Esophagus muscularis mucosa (tissue), 4 donors: ENCODE measurements at places on chromosomes 5 and 9.

GRCh38 chr9:68509689-68510088, 31.0 kb downstream of the TMEM252 start:
- H3K36me3 ChIP-seq: no peaks in the 10 kb centered on the region
- H3K27ac ChIP-seq: peak overlapping the region; percentile 88
- peaks cover 79% of the 10 kb centered on the region for H3K4me1 ChIP-seq
- no peak for DNase-seq
- no peaks in the 10 kb centered on the region for H3K27me3 ChIP-seq

DNA sequence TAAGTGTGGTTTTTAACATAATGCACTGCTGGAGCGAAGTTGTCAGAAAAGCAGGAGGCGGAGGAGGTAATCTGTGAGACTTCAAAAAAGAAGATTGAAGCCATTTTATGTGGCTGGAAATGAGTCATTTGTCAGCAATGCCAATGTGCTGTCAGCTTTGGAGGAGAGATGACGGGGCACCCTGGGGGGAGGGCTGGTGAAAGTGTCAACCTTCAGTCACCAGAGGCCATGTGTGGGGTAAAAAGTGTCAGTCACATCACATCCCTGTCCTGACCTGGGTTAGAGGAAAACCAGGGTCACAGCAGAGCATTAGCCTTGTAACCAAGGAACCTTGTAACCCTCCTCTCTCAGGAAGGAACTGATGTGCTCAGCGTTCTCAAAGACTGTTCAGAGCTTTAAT, 59.1 kb downstream of the TLR4 start:
- DNase-seq: no peak
- no peaks in the 10 kb centered on the region for H3K27me3 ChIP-seq
- H3K4me3 ChIP-seq: no peak overlapping the region

DNA sequence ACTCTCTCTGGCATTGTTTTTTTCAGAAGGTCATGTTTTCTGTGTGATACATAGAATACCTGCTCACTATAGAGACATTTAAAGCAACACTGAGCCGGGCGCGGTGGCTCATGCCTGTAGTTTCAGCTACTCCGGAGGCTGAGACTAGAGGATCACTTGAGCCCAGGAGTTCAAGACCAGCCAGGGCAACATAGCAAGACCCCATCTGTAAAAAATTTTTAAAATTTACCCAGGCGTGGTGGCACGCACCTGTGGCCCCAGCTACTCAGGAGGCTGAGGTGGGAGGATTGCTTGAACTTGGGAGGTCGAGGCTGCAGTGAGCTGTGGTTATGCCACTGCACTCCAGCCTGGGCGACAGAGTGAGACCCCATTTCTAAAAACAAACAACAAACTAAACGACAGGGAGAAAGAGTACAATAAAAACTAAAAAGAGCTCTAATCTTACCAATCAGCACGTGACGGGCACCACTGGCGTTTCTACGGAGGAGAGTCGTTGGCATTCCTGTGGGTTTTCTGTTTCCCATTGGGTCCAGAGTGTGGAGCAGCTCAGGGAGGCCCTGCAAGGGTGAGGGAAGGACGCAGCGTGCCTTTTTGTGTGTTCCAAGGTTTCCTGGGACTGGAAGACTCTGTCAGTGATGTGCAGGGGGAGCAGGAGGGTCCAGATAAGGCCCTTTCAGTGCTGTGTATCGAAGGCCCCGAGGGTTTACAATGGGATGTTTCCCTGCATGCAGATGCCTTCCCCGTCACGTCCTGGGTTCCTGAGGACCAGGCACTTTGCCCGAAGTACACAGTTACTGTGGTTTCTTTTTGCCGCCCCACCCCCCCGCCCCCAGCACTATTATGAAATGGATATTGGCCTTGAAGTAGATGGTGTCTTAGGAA, 7.2 kb upstream of the RNU6ATAC start:
- no peaks in the 10 kb centered on the region for H3K36me3 ChIP-seq
- peak overlapping the region; percentile 16 for H3K27ac ChIP-seq
- H3K4me1 ChIP-seq: peaks cover 10% of the 10 kb centered on the region
- DNase-seq: no peak
- no peak overlapping the region for H3K4me3 ChIP-seq

DNA sequence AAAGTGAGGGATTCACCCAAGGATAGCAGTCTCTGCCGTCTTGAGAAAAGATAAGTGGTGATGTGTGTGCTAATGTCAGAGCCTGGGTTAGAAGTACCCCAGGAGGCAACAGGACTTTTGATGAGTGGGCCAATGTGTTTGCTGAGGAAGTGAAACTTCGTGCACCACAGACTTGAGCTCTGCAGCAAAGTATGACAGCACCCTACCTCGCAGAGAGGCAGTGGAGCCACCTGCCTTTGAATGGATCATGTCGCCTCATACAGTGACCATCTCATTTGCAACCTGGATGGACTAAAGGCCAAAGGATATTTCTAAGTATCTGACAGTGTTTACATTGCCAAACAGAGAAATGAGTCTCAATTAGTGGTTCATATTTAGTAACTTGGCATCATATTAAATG, 593.9 kb upstream of the GRAMD2B start:
- H3K36me3 ChIP-seq: no peaks in the 10 kb centered on the region
- DNase-seq: no peak
- no peak overlapping the region for H3K4me3 ChIP-seq
- no peak overlapping the region for H3K27ac ChIP-seq
- no peaks in the 10 kb centered on the region for H3K4me1 ChIP-seq
- H3K27me3 ChIP-seq: no peaks in the 10 kb centered on the region

DNA sequence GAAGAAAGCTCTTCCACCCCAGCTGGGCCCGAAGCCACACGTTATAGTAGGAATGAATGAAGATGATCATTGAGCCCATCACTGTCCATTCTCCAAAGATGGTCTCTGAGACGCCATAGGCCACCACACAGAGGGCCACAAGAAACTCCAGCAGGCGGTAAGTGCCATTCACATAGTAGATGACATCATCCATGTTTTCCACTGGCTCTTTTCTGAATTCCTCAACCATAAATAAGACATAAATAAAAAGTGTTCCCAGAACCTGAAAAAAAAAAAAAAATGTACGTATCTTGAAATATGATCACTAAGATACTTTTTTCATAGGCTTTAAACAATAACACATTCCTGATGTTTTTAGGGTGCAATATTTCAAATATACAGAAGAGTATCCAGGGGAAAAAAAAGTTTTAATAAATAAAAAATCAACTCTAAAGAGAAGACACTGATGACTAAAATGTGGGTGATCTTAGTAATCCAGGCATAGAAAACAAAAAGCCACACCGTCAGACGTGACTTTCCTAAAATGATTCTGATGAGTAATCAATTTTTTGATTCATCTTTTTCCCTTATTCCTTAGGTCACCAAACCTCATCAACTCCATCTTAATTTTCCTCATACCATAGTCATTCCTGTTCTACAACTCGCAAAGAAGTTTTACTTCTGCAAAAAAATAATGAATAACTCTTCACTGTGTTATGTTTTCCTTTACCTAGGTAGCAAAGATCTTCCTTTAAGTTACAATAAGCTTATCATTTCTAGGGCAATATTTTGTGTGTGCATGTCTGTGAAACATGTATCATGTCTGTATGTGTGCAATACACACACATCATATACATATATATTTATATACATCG, 47.8 kb downstream of the RNF145 start:
- H3K27ac ChIP-seq: no peak overlapping the region
- peaks cover 52% of the 10 kb centered on the region for H3K36me3 ChIP-seq
- H3K27me3 ChIP-seq: no peaks in the 10 kb centered on the region
- H3K4me3 ChIP-seq: no peak overlapping the region

DNA sequence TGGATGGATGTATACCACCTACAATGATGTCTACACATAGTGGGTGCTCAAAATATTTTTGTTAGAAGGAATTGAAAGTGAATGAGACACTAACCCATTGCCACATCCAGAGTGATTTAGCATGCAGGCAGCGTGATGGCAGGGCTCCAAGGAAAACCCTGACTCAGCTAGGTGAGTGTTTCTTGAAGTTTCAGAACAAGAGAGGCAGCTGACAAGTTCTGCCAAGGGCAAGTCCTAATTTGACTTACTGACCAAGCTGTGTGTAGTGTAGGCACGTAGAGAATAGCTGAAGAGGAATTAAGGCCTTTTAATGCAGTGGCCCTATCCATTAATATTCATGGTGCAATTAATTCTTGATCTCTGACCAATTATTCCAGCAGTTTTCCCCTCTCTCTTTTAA, 107.8 kb upstream of the ATP10B start:
- no peaks in the 10 kb centered on the region for H3K36me3 ChIP-seq
- no peaks in the 10 kb centered on the region for H3K27me3 ChIP-seq
- no peak overlapping the region for H3K4me3 ChIP-seq
- H3K4me1 ChIP-seq: no peaks in the 10 kb centered on the region
- no peak overlapping the region for H3K27ac ChIP-seq

DNA sequence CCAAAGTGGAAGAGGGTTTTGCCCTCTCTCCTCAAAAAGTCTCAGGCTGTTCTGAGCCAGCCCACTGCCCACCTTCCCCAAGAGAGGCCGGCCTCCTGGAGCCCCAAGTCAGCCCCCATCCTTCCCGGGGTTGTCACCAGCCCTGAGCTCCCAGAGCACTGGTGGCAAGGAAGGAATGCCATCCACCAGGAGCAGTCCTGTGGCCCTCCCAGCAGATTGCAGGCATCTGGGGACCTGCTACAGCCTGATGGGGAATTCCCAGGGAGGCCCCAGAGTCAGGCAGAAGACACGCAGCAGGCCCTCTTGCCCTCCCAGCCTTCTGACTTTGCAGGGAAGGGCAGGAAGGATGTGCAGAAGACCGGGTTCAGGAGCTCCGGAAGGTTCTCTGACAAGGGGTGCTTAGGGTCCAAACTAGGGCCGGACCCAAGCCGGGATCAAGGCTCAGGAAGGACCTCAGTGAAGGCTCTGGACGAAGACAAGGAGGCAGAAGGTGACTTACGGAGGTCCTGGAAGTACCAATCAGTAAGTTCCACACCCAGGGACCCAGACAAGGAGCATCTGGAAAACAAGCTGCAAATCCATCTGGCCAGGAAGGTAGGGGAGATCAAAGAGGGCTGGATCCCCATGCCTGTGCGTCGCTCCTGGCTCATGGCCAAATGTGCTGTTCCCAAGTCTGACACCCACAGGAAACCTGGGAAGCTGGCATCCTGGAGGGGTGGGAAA, 3.7 kb downstream of the SPATA31E1 start:
- no peak overlapping the region for H3K27ac ChIP-seq
- H3K27me3 ChIP-seq: peaks cover 6% of the 10 kb centered on the region
- no peaks in the 10 kb centered on the region for H3K4me1 ChIP-seq
- H3K4me3 ChIP-seq: no peak overlapping the region

- peak overlapping the region; percentile 99 for H3K4me3 ChIP-seq
- peaks cover 10% of the 10 kb centered on the region for H3K36me3 ChIP-seq
- peak overlapping the region; percentile 99 for H3K27ac ChIP-seq
Observed at GRCh38 chr9:88996046-88996920, 5.0 kb downstream of the S1PR3 start.

GRCh38 chr5:111134087-111134486, 41.9 kb downstream of the WDR36 start:
- no peaks in the 10 kb centered on the region for H3K4me1 ChIP-seq
- H3K27me3 ChIP-seq: peaks cover 3% of the 10 kb centered on the region
- DNase-seq: no peak
- no peak overlapping the region for H3K4me3 ChIP-seq
- no peaks in the 10 kb centered on the region for H3K36me3 ChIP-seq

- H3K27me3 ChIP-seq: no peaks in the 10 kb centered on the region
- peaks cover 3% of the 10 kb centered on the region for H3K36me3 ChIP-seq
Observed at GRCh38 chr9:136947955-136948510, 3.0 kb downstream of the C8G start.

DNA sequence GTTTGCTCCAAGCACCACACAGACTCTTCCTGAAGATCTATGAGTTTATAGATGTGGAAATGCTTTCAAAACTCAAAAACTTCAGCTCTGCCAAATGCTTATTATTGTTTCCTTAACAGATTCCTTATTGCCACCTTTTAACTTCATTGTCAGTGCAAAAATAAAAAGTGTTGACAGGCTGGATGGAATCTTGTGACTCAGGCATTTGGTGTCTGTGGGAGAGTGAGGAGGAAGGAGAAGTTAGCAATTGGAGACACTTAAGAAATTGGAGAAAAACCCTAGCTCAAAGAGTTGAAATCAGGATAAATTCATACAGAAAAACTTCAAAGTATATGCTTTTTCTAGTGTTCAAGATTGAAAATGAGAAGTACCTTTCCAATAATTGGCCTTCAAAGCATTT, 140.6 kb upstream of the PUM3 start:
- H3K4me1 ChIP-seq: peaks cover 10% of the 10 kb centered on the region
- no peaks in the 10 kb centered on the region for H3K36me3 ChIP-seq
- no peaks in the 10 kb centered on the region for H3K27me3 ChIP-seq
- H3K4me3 ChIP-seq: no peak overlapping the region
- no peak for DNase-seq

DNA sequence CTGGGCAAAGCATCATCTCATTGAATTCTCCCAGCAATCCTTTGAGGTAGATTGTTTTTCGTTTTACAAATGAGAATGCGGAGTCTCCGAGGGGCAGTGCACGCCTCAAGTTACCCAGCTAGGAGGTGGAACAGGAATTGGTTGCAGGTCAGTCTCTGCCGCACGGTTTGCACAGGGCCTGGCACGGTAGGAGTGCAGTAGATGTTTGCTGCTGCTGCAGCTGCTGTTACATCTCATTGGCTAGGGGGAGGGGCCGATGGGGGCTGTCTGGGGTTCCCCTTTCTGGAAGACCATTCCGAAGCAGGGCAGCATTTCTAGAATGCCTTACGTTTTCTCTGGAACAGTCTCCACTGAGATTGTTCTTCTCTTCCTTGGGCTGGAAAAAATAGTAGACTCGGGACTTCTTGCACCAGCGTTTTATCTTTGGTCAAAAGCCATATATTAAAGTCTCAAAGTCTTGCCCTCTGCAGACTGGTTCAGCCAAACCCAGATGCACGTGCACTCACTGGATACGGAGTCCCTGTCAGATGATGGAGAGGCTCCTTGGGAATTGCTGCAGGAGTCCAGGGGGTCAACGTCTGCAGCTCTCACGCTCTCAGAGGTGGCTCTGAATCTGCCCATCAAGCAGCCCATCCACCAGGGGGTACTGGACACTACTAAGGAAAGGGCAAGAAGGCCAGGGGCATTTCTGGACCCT, 1.2 kb downstream of the USP20 start:
- peak overlapping the region; percentile 92 for H3K27ac ChIP-seq
- peaks cover 58% of the 10 kb centered on the region for H3K4me1 ChIP-seq
- peaks cover 6% of the 10 kb centered on the region for H3K36me3 ChIP-seq
- H3K27me3 ChIP-seq: no peaks in the 10 kb centered on the region

DNA sequence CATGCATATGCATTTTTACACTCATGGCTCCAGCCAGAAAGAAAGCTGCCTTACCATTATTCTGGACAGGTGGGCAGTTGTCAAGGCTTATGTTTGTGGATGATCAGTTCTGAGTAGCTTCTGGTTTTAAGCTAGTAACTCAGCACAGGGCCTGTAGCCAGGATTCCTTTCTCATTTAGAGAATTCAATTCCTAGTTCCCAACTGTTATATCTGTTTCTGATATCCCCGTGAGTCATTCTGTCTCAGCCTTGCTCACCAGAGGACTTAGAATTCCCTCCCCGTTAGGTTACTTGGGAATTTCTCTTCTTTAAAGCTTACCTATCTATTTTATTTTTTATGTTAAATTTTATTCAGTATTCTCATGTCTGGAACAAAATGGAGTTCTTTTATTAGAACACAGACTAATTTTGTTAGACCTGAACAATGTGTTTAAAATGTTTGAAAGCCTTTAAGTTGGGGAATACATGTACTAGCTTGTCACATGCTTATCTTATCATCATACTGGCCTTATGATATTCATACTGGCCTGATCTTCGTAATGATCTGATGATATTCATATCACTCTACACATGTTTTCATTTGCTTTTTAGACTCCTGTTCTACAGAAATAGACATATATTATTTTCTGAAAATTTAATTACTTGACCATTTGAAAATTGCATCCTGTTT, 47.1 kb downstream of the CAST start:
- no peak overlapping the region for H3K4me3 ChIP-seq
- H3K27ac ChIP-seq: no peak overlapping the region
- no peaks in the 10 kb centered on the region for H3K27me3 ChIP-seq
